ENCODE measurements at places on chromosomes 12 and 14.

- no peak for DNase-seq
These were observed 21.5 kb downstream of the BATF start for GRCh38 chr14:75543786-75544185.

GRCh38 chr12:97456571-97457188 is 5.9 kb upstream of the RMST start:
- no peak for DNase-seq

DNA sequence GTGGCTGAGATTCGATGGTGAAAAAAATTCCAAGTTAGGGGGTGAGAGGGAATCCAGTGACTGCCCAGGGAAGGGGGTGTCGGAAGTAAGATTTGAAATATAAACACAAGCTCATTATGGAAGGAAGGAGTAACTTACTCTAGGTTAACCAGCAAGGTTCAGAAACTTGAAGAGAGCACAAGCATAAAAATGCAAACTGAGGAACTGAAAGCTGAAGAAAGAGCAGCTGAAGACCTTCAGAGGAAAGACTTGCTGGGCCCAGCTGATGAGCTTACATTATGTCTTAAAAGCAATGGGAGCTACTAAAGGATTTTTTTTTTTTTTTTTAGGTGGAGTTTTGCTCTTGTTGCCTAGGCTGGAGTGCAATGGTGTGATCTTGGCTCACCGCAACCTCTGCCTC is 189.7 kb upstream of the GRIN2B start:
- no peak for DNase-seq

GRCh38 chr12:54734196-54734950 is 86.2 kb upstream of the DCD start:
- DNase-seq: no peak

DNA sequence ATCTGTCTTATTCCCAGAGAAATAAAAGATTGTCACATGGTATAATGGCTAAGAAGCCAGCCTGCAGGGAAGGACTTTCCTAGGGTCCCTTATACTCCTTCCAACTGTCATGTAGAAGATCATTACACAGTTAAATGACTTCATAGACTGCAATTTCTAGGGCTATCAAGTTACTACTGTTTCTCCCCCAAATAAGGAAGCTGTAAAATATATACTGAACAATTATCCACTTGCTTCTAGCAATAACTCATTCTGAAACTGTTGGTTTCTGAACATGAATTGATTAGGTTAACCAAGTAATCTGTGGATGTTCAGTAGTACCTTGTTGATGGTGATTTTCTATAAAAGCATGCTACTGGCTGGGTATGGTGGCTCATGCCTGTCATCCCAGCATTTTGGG is 44.6 kb downstream of the A2ML1 start:
- DNase-seq: no peak

DNA sequence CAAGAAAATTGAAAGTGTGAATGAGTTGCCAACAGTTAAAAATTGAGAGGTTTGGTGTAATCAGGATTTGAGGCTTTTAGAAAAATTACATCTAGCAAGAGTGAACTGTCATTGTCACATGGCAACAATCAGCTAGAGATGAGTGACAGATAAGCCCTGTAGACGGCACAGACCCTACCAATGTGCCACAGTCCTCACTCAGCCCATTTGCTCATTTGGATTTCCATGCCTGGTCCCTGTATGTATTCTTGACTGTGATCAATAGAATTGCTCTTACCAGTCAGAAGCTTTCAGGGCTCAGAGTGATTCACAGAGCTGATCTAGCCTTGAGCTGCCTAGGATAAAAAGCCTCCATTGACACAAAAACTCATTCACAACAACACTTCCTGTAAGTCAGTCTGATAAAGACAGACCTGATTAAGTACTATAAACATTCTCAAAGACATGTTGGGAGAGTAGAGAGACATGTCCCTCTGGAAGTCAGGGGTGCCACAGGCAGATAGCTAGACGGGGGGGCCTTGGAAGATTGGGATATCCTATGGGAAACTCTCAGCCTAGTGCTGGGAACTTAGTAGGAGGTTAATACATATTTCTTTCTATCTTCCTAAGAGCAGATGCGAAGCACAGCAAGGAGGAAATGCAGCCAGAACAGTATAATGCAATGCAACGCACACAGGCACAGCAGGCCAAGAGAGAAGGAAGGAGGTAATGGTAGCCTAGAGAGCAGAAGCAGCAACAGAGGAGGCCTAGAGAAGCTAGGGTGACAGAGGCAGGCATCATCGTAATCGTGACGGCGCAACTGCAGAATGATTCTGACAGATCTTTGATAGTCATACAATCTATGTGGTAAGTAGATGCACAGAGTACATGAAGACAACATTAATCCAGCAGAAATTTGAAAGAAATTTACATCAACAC is 2.0 kb upstream of the PELI2 start:
- DNase-seq: no peak

DNA sequence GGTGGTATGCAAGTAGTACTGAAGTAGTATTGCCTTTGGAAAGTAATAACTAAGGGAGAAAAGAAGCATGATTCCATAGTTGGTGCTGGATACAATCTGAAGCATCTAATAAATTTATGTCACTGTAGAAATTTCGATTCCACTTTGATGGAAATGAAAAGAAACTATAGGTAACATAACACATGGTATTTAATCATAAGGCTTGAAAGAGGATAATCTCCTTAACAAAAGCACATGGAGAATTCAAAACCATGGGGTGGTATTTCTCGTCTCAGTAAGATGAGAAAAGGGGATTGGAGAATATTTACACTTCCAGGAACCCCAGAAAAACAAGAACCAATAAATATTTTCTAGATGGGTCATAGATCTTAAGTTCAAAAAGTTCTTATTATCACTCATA is 72.7 kb downstream of the NDUFA12 start:
- no peak for DNase-seq

DNA sequence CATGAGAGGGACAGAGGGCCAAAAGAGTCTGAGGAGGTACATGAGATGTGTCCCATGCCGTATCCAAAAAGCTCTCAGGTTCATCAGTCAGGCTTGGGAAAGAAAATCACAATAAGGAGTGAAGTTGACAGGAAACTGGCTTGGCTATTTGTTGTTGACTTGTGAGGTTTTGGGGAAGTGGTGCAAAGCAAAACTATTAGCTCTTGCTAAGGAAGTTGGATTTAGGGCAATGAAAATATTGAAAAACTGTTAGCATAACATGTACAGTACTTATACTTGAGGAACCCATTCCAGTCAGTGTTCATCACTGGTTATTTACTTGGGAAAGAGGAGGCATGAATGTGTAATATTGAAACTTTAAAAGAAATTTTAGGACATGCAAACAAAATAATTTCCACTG is 145.9 kb downstream of the DUSP6 start:
- no peak for DNase-seq

- DNase-seq: no peak
These were observed 136.3 kb upstream of the PLEKHG7 start for GRCh38 chr12:92566448-92567019.

- no peak for DNase-seq
These were observed 18.3 kb upstream of the TXNRD1 start for GRCh38 chr12:104197264-104197663.

- DNase-seq: peak; percentile 34
These were observed 1.0 kb downstream of the DGKA start for GRCh38 chr12:55931780-55932550.

GRCh38 chr12:18145924-18146323 is 55.9 kb upstream of the RERGL start:
- DNase-seq: no peak
